Stimulated activated CD8-positive, alpha-beta memory T cell treated with anti-CD3 and anti-CD28 coated beads, Interleukin-2, amount 100 ng/mL, for 1 hour (primary cell): ENCODE measurements at places on chromosomes 5 and 9.

DNA sequence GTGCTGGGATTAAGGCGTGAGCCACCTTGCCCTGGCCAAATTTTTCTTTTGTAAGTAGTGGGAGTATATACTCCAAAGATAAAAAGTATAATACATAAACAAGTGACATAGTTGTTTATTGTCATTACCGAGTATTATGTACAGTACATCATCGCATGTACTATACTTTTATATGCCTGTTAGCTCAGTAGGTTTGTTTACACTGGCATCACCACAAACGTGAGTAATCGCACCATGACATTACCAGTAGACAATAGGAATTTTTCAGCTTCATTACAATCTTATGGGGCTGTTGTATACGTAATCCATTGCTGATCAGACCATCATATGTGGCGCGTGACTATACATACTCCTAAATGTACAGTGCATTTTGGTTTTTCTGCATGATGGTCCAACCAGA lies 9.8 kb downstream of the SECISBP2 start:
- DNase-seq: no peak

DNA sequence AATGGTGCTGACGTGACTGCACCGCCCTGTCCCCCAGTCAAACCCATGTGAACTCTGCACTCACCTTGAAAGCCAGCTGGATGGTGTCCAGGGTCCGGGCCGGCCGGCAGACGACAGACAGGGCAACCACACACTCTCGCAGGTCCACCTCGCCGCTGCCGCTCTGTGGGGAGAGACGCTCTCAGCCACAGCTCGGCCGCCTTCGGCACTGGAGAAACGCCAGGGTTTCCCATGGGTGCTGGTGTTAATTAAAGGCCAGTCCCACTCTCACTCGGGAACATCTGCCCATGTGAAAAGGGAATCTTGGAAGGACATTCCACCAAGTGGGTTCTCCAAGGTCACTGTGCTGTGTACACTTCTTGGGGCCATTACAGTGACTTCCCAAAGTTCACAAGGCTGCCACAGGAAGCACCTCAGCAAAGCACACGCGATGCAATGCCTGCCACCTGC lies 25.5 kb upstream of the SLC6A3 start:
- no peak for DNase-seq

GRCh38 chr9:2798423-2798822 lies 45.5 kb downstream of the PUM3 start:
- DNase-seq: no peak

DNA sequence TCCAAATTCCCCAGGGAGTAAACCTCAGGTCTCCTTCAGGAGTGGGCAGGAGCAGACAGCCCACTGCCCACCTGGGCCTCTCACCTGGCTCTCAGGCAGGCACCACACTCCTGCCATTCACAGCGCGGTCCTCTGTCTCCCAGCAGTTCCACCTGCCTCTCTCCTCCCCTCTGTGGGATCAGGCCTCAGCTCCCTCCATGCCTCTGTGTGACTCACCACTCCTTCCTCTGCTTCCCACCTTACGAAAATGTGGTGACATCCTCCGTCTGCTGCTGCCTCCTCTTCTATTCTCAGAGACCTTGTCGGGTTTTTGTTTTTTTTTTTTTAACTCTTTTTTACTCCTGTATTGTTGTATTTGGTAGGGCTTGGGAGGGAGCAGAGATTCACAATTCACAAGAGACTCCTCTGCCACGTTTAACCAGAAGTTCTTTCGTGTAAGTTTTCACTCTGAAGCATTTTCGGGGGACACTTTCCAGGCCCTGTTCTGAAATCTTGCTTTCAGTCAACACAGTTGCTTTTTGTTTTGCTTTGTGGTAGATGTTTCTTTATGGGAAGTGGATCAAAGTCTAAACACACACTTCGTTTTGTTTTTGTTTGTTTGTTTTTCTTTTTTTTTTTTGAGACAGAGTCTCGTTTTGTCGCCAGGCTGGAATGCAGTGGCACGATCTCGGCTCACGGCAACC lies 21.1 kb upstream of the CDKN2AIPNL start:
- DNase-seq: no peak

DNA sequence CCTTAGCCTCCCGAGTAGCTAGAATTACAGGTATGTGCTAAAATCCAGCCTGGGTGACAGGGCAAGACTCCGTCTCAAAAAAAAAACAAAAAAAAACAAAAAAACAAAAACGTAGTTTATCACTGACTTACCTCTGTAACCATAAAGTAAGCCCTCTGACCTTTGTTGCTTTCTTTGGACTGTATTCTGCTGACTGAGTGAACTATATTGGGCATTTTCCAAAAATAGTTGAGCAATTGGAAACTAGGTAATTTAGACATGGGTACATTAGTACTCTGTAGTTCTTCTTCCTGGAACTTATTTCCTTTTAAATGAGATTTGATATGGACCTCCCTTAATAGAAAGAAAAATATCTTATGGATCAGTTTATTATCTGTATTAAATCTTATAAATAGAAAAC lies 66.6 kb downstream of the ANKHD1 start:
- DNase-seq: no peak

DNA sequence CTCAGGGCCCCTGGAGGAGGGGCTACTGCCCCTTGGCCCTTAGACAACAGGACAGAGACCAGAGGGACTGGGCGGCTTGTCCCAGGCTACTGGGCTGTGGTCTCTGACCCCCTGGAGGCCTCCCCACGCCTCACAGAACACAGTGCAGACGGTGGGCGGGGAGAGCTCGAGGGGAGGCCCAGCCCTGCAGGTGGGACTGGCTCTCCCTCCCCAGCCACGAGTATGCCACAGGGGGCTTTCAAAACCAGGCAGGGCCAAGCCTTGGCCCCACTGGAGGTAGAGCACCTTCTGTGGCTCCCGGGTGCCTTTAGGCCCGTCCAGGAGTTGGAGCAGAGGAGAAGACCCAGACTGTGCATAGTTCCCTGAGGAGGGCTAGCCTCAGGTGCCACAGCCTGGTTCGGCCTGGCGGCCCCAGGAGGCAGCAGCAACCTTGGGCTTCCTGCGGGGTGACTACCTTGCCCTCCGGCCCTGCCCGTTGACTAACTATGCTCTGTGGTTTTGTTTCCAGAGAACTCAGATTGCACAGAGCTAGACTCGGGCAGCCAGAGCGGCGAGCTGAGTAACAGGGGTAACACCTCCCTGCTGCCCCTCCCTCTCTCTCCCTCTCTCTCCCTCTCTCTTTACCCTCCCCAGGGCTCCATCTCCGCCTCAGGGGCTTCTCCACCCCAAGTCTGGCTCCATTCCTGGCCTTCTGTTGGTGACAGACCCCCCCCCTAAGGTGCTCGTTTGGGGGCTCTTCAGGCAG lies 15.5 kb downstream of the CARD19 start:
- DNase-seq: no peak

DNA sequence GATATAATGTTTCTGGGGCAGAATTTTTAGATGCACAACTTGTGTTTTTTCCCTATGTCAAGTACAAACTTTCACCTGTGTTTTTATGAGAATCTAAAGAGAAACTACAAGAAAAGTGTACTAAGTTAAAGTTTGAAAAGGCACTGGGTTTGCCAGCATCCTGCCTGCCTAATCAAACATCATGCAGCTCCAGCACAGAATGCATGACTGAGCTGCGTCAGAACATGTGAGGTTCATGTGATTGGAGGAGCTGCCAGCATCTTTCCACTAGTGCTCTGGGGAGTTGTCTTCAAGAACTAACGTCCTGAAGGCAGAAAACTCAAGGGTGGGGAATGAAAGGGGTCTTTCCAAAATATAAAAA lies 46.1 kb upstream of the RIC1 start:
- DNase-seq: no peak
